ENCODE measurements at places on chromosomes 12 and 14. TPM values are rescaled to one million over a fixed set of nuclear protein-coding genes. Genes with fewer than 3 reads are reported as not detected.
A peak's percentile ranks its signal among the peaks of the same experiment; 100 is the strongest.

DNA sequence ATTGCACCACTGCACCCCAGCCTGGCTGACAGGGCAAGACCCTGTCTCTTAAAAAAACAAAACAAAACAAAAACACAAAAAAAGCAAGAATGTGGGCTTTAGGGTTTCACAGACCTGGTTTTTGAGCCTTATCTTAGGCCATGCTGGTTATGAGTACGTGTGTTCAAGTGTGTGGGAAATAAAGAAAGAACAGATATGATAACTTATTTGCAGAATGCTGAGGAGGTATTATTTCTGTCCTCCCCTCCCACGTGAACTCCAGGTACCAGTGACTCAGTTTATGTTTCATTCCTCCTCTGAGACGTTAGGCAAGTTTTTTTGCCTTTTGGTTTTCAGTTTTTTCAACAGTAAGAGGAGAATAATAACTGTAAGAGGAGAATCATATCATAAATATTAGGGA lies 49.3 kb downstream of the PCNX1 start:
- H3K36me3 ChIP-seq, result no peaks in the 10 kb centered on the region
- no peak overlapping the region for H3K27ac ChIP-seq
- H3K4me3 ChIP-seq, result no peak overlapping the region

GRCh38 chr12:100164153-100164704 lies 21.6 kb upstream of the BLTP3B start:
- peak overlapping the region; percentile 18 for H3K4me3 ChIP-seq
- H3K4me1 ChIP-seq, result peaks cover 7% of the 10 kb centered on the region
- no peaks in the 10 kb centered on the region for H3K27me3 ChIP-seq
- no peaks in the 10 kb centered on the region for H3K36me3 ChIP-seq
- no peak overlapping the region for H3K27ac ChIP-seq

DNA sequence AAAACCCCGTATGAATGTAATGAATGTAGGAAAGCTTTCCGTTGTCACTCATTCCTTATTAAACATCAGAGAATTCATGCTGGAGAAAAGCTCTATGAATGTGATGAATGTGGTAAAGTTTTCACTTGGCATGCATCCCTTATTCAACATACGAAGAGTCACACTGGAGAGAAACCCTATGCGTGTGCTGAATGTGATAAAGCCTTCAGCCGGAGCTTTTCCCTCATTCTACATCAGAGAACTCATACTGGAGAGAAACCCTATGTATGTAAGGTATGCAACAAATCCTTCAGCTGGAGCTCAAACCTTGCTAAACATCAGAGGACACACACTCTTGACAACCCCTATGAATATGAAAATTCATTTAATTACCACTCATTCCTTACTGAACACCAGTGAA lies 23.8 kb downstream of the ZNF891 start:
- H3K4me3 ChIP-seq, result no peak overlapping the region
- peaks cover 93% of the 10 kb centered on the region for H3K36me3 ChIP-seq
- no peak overlapping the region for H3K27ac ChIP-seq
- H3K4me1 ChIP-seq, result no peaks in the 10 kb centered on the region
- no peak for DNase-seq

DNA sequence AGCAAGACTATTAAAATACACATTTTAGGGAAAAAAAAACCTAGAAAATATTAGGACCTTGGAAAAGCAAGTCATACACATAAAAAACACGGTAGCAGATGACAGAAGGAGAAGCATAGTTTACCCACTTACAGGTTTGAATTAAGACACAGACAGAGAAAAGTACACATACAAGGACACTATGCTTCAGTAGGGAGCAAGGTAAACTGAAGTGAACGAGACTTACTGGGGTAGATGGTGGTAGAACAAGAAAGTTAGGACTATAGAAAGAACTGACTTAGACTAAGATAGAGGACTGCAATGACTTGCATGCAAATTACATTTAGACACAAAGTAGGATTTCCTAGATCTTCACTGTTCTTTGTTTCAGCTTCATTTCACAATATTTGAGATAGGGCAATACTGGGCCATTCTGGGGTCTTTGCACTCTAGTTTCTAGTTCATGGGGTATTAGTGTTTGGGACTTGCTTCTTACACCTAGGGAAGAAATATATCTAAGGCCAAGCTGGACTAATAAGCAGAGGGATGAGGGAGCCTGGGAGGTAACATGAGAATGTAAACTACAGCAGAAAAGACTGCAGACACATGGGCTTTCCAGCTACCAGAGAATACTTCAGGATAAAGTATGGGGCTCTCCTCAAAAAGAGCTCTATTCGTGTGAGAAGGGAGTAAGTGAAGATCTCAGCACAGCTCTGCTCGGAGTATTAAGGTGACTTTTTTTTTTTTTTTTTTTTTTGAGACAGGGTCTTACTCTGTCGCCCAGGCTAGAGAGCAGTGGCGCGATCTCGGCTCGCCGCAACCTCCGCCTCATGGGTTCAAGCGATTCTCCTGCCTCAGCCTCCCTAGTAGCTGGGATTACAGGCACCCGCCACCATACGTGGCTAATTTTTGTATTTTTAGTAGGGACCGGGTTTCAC lies 27.7 kb upstream of the STAC3 start:
- DNase-seq, result no peak
- no peak overlapping the region for H3K27ac ChIP-seq
- H3K36me3 ChIP-seq, result no peaks in the 10 kb centered on the region
- no peak overlapping the region for H3K4me3 ChIP-seq
- no peaks in the 10 kb centered on the region for H3K27me3 ChIP-seq

DNA sequence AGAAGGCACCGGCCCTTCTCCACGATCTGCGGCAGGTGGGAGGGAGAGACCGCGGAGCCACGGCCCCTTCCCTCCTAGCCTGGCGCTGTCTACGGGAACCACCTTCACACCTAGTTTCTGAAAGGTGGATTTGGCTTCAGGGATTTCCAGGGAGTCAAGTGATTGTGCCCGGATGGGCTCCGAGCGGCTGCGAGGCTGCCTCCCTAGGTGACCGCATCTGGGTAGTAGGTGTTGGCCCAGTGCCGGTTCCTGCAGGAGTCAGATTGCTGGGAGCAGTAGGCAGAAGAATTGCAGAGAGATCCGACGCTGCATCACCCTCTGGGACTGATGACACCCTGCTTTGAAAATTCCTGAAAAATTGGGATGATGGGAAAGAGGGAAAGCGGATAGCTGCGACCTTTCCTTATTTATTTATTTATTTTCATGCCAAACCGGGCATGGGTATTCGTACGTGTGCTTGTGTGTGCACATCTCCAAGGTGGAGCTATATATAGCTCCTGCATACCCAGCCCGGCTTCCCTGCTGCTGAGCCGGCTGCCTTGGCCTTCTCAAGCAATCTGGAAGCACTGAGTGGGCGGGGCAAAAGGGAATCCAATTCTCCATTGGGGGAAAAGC lies 1.1 kb downstream of the CNTN1 start:
- H3K27ac ChIP-seq, result no peak overlapping the region
- no peaks in the 10 kb centered on the region for H3K36me3 ChIP-seq
- H3K27me3 ChIP-seq, result peaks cover 41% of the 10 kb centered on the region
- no peak for DNase-seq
- peak overlapping the region; percentile 46 for H3K4me3 ChIP-seq

DNA sequence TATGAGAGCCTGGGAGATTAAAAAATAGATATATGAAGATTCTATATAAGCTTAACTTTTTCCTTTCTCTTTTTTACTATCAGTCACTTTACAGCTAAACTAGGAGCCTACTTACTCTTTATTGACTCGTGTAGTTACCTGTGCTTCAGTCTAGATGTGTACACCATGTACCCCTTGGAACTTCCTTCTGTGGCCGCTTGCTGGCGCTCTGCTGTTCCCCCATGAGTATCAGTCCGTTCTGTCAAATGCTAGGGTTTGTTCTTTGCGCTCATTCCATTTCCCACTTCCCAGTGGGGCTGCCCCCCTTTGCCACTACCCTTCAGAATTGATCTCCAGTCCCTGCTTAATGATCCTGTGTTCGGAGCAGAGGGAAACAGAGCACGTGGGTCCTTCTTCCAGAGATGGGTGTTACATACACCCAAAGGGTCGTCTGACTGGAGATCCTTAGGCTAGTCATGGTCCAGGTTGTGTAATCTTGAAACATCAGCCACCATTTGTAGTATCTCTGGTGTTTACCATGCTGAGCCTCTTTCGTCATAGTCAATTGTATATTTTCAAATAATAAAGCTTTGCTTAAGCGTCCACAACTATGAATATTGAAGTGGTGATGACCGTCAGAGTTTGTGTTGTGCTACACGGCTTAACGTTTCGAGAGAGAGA lies 160.0 kb downstream of the FBXL14 start:
- H3K36me3 ChIP-seq, result no peaks in the 10 kb centered on the region
- H3K27me3 ChIP-seq, result no peaks in the 10 kb centered on the region
- no peaks in the 10 kb centered on the region for H3K4me1 ChIP-seq
- no peak for DNase-seq
- H3K4me3 ChIP-seq, result no peak overlapping the region
- no peak overlapping the region for H3K27ac ChIP-seq

LMO3 gene
- total RNA-seq, result 0.15 TPM

DNA sequence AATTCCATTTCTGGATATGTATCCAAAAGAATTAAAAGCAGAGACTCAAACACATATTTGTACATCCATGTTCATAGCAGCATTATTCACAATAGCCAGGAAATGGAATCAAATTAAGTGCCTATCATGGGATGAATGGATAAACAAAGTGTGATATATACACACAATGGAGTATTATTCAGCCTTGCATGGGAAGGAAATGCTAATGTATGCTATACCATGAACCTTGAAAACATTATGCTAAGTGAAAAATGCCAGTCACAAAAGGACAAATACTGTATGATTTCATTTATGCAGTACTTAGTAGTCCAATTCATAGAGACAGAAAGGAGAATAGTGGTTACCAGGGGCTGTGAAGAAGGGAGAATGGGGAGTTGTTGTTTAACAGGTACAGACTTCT lies 32.1 kb upstream of the CSRNP2 start:
- no peaks in the 10 kb centered on the region for H3K27me3 ChIP-seq
- no peak overlapping the region for H3K4me3 ChIP-seq
- H3K27ac ChIP-seq, result no peak overlapping the region
- no peaks in the 10 kb centered on the region for H3K4me1 ChIP-seq
- DNase-seq, result no peak

DEGS2 gene
- total RNA-seq, result 30.4 TPM

- H3K36me3 ChIP-seq, result no peaks in the 10 kb centered on the region
- DNase-seq, result no peak
- peaks cover 10% of the 10 kb centered on the region for H3K4me1 ChIP-seq
- H3K4me3 ChIP-seq, result peak overlapping the region; percentile 62
Measured at GRCh38 chr12:94149119-94149780, 873 bp downstream of the PLXNC1 start.

MMP17 gene
- total RNA-seq, result 2.1 TPM

ASIC1 gene
- total RNA-seq, result 5.7 TPM

DNA sequence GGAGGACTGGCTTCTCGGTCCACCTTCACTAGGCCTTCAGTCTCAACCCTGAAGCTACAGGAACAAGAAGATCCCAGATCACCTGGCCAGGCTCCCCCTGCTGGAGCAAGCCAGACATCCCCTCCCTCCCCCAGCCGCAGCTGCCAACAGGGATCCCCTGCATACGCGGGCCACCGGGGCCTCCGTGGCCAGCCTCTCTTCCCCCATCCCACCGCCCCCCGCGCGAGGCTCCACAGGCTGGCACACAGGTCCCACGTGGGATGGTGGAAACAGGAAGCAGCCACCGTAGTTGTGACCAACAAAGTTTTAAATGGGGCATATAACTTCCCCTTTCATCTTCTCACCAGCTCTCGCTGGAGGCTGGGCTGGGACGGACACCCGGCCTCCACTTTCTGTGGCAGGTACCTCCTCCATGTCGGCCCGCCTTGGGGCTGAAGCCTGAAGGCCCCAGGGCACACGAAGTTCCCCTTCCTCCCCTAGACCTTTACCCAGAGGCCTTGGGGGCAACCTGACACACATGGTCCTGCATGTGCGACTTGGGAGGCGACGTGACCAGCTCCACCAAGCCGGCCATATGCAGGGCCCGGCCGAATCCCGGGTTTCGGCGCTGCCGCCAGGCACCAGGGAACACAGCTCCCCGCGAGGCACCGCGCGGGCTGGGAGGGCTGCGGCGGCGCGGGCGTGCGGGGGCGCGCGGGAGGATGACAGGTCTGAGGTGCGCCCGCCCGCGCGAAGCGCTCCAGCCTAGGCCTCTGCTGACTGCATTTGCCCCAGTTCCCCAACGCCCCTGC lies 44.4 kb upstream of the PNMA1 start:
- H3K27me3 ChIP-seq, result no peaks in the 10 kb centered on the region
- peak overlapping the region; percentile 97 for H3K27ac ChIP-seq
- H3K36me3 ChIP-seq, result no peaks in the 10 kb centered on the region
- H3K4me3 ChIP-seq, result peak overlapping the region; percentile 88

CISTR gene
- total RNA-seq, result not detected

DNA sequence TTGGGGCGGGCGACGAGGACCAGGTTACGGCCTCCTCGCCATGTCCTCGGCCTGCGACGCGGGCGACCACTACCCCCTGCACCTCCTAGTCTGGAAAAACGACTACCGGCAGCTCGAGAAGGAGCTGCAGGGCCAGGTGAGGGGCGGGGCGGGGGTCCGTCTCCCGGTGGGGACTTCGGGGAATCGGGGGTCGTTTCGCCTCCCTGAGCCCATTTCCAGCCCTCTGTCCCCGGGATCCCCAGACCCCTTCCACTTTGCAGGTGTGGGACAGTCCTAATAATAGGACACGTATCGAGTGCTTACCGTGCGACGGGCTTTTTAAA lies 380 bp downstream of the ANKRD13A start:
- peaks cover 35% of the 10 kb centered on the region for H3K4me1 ChIP-seq
- H3K27me3 ChIP-seq, result no peaks in the 10 kb centered on the region
- H3K4me3 ChIP-seq, result peak overlapping the region; percentile 75

- DNase-seq, result no peak
- no peak overlapping the region for H3K27ac ChIP-seq
- H3K4me1 ChIP-seq, result peaks cover 54% of the 10 kb centered on the region
- no peaks in the 10 kb centered on the region for H3K27me3 ChIP-seq
Measured at GRCh38 chr12:47739979-47740378, 14.7 kb upstream of the ENDOU start.

GRCh38 chr14:68459480-68460136 lies 333.3 kb downstream of the ZFP36L1 start:
- H3K4me1 ChIP-seq, result peaks cover 27% of the 10 kb centered on the region
- peak overlapping the region; percentile 85 for H3K27ac ChIP-seq
- H3K4me3 ChIP-seq, result no peak overlapping the region
- H3K27me3 ChIP-seq, result no peaks in the 10 kb centered on the region
- DNase-seq, result no peak

GRCh38 chr12:48366131-48366530 lies 15.4 kb upstream of the ZNF641 start:
- H3K4me1 ChIP-seq, result no peaks in the 10 kb centered on the region
- H3K27me3 ChIP-seq, result no peaks in the 10 kb centered on the region
- no peak overlapping the region for H3K27ac ChIP-seq
- no peak for DNase-seq
- H3K4me3 ChIP-seq, result no peak overlapping the region
- H3K36me3 ChIP-seq, result no peaks in the 10 kb centered on the region

CHGA gene
- 0.31 TPM for total RNA-seq

POTEM gene
- total RNA-seq, result not detected

- H3K36me3 ChIP-seq, result no peaks in the 10 kb centered on the region
- DNase-seq, result no peak
- peaks cover 16% of the 10 kb centered on the region for H3K4me1 ChIP-seq
Measured at GRCh38 chr14:54399560-54399959, 2.8 kb downstream of the CDKN3 start.

GDF3 gene
- total RNA-seq, result not detected

PLXNC1 gene
- 1.0 TPM for total RNA-seq

CCDC184 gene
- 0.95 TPM for total RNA-seq

SERPINA3 gene
- 10.6 TPM for total RNA-seq

All from esophagus squamous epithelium (tissue), 5 donors.